ENCODE measurements at places on chromosomes 2 and 18.

- DNase-seq, result no peak
These were observed 123.0 kb upstream of the FANCL start for GRCh38 chr2:58364098-58364497.

GRCh38 chr2:118294063-118294462 lies 205.8 kb downstream of the INSIG2 start:
- DNase-seq, result no peak

DNA sequence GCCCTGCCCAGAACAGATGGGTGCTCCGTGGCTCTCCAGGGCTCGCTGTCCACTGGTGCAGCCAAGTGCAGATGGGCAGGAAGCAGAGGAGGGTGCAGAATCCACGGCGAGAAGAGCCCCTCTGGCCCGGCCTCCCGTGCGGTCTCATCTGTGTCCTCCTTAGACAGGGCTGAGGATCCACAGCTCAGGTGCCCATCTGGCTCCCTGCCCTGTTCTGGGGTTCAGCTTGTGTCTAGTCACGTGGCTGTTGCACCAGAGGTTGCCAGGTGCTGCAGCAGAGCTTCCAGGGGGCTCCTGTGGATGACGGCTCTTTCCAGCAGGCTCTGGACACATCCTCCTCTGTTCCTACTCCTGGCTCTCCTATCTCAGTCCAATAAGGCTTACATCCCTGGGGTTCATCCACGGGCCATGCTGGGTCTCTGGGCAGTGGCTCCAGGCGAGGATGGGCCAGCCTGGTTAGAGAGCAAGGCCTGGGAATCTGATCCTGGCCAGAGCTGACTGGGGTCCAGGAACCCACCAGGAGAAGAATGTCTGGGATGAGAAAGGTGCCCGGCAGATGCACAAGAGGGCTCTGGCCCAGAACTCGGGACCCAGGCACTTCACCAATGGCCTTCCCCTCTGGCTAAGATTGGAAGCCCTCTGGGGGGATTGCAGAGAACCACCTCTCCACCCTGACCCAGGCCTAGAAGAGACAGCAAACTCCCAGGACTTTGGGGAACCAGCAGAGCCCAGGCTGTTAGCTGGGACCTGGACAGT lies 116.3 kb upstream of the ID2 start:
- DNase-seq, result no peak

DNA sequence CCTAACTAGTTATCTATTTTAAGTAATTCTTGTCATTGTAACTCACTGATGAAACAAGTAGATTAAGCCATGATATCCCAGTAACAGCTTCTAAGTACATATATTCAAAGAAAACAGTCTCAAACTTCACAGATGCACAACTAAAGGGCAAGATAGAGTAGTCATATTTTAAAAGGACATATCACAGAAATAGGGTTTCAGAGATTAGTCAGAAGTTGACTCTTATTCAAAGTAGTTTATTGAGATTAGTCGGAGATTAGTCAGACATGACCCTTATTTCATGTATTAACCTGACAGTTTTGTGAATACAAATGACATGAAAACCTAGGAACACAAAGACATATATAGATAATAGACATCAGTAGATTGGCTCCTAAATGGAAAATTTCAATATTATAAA lies 15.9 kb upstream of the CHAC2 start:
- no peak for DNase-seq

DNA sequence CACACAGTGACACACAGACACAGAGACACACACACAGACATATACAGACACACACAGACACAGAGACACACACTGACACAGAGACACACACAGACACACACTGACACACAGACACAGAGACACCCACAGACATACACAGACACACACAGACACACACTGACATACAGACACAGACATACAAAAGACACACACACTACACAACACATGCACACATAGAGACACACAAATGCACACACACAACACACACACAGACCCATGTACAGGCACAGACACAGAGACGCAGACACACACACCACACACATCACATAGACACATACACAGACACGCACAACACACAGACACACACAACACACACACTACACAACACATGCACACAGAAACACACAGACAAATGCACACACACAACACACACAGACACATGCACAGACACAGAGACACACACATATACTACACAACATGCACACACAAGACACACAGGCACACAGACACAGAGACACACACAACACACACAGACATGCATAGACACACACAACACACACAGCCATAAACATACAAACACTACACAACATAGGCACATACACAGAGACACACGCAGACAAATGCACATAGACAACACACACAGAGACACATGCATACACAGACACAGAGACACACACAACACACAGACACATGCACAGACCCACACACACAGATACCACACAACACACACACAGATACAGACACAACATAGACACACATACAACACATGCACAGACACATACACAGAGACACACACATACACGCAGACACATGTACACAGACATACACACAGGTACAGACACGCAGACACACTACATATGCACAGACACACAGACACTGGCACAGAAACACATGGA lies 120.5 kb downstream of the BCL2 start:
- DNase-seq, result no peak
